ENCODE measurements at places on chromosomes 5 and 9.

DNA sequence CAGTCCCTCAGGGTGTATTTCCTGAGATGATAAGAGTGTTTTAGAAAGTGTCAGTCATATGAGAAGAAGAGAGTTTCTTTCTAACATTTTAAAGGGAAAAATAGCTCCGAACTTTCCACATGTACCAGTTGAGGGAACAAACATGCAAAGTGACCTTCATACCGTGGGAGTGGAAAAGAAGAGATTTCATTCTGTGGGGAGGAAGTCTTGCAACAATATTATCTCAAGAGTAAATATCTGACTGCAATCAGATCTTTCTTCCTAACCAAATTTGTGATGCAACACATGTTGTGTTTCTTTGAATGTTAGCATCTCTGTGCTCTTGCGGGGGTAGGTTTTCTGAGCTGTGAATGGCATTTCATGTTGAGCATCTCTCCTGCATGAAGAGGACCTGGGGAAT lies 30.6 kb downstream of the ANKRD55 start:
- no peak for DNase-seq

DNA sequence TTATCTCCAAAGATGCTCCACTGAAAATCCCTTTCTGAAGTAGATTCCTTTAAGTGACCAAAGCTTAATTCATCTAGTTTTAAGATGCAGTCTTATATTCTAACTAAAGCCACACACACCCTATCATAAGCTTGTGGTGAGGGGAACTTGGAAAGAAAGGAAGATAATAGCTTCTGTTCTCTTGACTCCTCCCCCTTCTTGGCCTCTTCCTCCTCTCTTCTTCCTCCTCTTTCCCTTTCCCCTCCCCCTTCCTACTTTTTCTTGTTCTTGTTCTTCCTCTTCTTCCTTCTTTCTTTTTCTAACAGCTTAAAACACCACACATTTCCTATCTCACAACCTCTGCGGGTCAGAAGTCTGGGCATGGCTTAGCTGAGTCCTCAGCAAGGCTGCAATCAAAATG lies 23.5 kb downstream of the IL7R start:
- DNase-seq: no peak

GRCh38 chr5:180336234-180337020 lies 16.7 kb downstream of the GFPT2 start:
- DNase-seq: no peak

- DNase-seq: peak; percentile 43
Measured at GRCh38 chr9:100099722-100100042, 639 bp downstream of the INVS start.

- no peak for DNase-seq
Measured at GRCh38 chr9:124756011-124756410, 15.1 kb downstream of the NR6A1 start.

DNA sequence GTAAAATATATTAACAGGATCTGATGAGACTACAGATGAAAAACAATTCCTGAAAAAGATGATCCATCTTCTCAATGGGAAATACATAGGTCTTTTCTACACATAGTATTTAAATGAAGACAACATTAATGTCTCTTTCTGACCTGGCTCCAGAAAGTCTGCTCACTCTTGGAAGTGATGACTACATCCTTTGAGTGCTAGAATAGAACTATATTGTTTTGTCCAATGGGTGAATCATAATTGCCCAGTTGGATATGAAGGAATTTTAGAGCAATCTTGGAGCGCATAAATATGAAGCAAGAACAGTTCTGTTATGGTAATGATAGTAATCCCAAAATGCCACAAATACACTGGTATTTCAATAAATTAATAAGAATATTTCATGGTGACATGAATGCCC lies 322.1 kb downstream of the DEPDC1B start:
- DNase-seq: peak; percentile 81

DNA sequence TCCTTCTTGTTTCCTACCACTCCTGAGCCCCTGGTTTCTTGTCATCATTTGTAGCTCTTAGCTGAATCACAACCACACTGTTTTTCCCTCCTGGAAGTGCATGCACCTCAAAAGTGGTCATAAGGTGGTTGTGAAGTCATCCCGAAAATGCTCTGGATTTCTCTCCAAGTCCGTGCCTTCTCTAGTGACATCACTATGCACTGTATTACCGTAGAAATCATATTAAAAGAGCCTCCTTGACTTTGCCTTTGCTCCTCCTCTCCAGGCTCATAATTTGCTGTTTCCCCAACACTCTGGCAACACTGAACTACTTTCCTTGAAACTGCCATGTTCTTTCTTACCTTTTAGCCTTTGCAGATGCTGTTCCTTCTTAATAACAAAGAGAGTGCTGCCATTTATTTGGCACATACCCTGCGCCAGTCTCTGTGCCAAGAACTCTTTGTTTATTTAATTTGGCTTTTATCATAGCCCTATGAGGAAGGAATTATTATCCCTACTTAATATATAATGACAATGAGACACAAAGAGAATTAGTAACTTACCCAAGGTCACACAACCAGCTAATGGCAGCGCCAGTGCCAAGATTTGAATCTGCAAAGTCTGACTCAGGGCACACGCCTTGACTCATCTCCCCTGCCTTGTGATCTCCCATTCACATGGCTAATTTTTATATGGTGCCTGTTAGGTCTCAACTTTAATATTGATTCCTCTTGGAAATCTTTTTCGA lies 115.4 kb downstream of the KIF4B start:
- no peak for DNase-seq

DNA sequence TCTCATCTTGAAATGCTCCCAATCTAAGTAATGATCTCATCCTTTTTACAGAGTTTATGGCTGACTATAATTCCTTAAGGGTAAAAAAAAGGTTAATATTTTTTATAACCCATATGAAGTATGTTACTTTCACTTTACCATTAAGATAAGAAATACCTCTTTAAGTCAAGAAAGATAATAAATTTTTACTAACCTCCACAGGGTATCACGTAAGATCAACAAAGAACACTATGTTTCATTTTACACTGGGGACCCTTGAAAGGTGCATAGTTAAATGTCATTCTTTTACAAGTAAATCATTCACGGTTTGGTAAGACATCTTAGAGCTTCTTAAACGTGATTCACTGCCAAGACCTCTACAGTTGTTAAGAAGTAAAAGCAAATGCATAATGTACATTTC lies 472.7 kb upstream of the CDH9 start:
- peak; percentile 10 for DNase-seq

All from fibroblast of skin of right biceps (primary cell).